CD4-positive, alpha-beta T cell treated with Interleukin-4 for 1 hour (primary cell): ENCODE measurements at places on chromosomes 2 and 18.

DNA sequence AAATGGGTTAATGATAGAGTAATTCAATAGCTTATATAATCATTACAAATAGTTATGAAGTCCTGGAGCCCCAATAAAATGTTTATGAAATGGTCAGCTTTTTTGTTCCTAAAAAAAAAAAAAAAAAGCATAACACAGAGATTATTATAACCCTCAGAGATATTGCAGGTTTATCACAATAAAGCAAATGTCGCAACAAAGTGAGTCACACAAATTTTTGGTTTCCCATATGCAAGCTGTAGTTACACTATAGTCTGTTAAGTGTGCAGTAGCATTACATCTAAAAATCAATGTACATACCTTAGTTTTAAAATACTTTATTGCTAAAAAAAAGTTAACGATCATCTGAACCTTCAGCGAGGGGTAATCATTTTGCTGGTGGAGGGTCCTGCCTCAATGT lies 20.0 kb downstream of the WDFY1 start:
- DNase-seq, result no peak

GRCh38 chr18:11339188-11339775 lies 189.9 kb upstream of the PIEZO2 start:
- no peak for DNase-seq

DNA sequence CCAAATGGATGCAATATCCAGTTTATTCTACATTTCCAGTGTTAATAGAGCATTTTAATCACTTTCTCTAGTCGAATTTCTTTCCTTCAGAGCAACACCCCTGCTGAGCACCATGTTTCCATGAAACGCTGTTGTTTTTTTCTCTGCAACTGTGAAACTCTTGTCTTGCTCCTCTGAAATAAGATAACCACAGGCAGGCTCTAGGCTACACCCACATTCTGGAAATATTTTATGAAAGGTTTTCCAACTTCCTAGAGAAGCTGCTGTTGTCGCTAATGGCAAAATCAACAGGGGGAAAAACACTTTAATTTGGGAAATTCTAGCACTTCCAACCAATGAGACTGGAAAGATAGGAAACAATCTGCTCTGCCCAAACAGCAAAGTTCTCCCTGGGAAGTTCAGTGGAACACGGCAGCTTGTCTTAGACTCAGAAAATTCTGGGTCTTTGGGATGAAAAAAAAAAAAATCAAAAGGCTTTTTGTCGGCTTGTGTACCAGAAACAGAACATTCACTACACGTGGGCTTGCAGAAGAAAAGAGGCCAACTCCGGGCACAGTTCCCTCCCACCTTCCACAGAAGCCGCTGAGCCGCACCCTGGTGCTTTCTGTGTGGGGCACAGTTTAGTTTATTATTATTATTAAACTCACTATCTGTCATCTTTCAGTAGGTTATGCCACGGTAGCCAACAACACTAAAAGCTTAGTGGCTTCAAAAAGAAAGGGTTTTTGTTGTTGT lies 98.7 kb downstream of the MMADHC start:
- no peak for DNase-seq

DNA sequence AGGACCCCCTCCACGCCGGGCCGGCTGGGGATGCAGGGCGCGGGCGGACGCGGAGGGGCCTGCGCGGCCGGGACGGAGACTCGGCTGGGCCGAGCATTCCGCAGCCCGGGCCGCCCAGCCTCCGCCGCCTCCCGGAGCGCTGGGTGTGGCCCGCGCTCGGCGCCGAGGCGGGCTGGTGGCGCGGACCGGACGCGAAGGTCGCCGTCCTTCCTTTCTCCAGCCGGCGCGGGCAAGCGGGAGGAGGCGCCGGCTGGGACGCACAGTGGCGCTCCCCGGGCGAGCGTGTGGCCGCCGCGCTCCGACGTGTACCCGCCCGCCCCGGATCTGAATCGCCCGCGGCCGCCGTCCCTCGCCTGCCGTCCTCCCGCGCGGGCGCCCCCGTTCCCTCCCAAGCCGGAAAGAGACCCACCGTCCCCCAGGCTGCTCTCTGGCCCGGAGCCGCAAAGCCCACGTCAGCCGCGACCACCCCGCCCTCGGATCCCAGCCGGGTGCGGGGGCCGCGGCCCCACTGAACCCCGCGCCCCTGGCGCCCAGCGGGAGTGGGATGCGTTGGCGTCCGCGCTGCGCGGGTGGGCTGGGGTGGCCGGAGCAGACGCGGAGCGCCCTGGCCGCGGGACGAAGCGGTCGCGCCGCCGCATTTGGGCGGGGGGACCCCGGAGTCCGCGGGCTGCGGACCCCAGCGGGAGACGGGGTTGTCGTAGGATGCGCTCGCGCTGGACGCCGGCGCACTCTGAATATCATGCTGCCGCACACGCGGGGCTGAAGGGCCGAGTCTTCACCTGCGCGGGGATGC lies 634 bp downstream of the SPATS2L start:
- no peak for DNase-seq

DNA sequence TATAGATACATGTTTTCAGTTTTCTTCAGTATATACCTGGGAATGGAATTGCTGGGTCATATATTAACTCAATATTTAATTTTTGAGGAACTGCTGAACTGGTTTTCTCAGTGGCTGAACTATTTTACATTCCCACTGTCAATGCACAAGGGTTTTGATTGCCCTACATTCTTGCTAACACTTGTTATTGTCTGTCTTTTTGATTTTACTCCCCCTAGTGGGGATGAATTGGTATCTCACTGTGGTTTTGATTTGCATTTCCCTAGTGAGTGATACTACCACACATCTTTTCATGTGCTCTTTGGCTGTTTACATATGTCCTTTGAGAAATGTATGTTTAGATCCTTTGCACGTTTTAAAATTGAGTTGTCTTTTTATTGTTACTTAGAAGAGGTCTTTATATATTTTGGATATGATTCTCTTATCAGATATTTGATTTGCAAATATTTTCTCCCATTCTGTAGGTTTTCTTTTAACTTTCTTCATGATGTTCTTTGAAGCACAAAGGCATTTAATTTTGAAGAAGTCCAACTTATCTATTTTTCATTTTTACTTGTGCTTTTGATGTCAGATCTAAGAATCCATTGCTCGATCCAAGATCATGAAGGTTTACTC lies 36.2 kb downstream of the ASB1 start:
- DNase-seq, result no peak

GRCh38 chr18:73688161-73688560 lies 459.5 kb downstream of the FBXO15 start:
- no peak for DNase-seq

DNA sequence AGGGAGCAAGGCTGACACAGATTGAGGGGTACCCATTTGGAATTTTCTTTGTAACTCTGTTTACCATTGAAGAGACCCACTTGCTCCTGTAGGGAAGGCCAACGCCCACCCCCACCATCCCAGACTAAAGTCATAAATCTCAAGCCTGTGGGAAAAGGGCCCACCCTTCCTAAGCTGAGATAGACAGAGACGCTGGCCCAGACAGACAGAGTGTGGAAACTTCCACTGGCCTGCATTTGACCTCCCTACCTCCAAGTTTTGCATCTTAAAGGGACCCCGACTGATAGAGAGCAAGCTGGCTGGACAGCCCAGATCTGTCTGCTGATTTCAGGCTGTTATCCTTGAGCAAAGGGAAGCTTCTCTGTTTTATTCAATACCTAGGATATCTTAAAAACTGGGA lies 48.2 kb upstream of the SLC14A2 start:
- no peak for DNase-seq

GRCh38 chr2:124323321-124323720 lies 298.2 kb downstream of the CNTNAP5 start:
- DNase-seq, result no peak

DNA sequence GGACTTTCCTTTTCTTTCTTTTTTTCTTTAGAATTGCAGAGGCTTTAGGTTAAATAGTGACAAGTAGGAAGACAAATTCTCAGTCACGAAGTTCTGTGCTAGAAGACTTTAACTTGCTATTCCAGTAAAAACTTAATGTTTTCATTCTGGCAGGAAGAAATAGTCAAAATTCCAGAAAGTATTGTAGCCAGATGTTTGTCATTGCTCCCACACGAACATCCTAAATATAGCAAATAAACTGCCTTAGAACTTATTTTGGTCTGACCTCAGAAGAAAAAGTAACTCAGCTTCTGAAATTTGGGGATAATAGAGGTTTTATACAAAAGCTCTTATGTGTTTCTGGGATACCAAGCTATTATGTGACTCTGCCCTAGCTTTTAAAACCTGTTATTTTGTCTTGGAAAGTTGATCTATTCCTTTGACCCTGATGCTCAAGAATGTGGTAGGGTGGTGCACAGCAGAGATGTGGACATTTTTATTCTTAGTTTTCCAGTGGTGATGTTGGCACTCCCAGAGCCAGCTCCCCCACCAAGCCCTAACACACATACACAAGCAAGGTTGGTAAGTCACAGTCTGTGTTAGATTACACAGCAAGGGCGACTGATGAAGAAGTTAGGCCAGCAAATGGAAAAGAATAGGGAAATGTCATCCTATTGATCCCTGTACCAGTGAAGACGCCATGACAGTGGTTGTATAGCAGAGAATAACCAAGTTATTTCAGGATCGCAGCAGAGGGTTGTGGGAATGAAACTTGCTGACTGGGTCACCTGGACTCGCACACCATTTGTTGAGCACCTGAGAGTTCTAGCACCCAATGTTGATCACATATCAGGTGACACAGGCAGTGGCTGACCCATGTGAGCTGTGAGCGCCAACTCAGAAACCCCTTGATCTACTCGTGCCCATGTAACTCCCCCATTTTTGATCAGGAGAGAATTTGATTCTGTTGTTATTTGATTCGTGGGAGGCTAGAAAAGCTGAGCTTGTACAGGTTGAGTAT lies 23.7 kb downstream of the FARP2 start:
- no peak for DNase-seq

DNA sequence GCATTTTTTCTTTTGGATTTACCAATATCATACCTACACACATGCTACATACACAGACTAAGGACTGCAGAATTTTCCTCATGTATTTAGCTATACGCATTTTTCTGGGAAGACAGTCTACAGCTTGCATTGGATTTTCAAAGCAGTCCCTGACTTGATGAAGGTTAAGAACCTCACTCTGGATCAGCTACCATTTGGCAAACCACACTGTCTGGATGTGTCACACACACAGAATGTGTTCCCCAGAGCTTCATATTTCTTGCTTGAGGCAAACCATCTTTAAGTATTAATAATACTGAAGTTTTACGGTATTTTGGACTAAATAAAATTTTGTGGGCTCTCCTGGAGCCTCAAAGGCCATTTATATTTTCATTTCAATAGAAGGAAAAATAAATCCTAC lies 102.3 kb downstream of the TCF4 start:
- DNase-seq, result no peak

- DNase-seq, result no peak
Measured at GRCh38 chr18:38025433-38026038, 459.9 kb upstream of the CELF4 start.

- peak; percentile 45 for DNase-seq
Measured at GRCh38 chr2:50492477-50492851, 539.5 kb downstream of the NRXN1 start.

- DNase-seq, result no peak
Measured at GRCh38 chr2:48391616-48392015, 138.3 kb upstream of the STON1 start.

- DNase-seq, result no peak
Measured at GRCh38 chr2:55871637-55872036, 51.9 kb downstream of the EFEMP1 start.

- DNase-seq, result no peak
Measured at GRCh38 chr2:177603768-177604167, 211.2 kb downstream of the AGPS start.

- no peak for DNase-seq
Measured at GRCh38 chr2:64165706-64166105, 21.5 kb upstream of the PELI1 start.

GRCh38 chr2:111133603-111134002 lies 12.9 kb downstream of the BCL2L11 start:
- DNase-seq, result no peak

DNA sequence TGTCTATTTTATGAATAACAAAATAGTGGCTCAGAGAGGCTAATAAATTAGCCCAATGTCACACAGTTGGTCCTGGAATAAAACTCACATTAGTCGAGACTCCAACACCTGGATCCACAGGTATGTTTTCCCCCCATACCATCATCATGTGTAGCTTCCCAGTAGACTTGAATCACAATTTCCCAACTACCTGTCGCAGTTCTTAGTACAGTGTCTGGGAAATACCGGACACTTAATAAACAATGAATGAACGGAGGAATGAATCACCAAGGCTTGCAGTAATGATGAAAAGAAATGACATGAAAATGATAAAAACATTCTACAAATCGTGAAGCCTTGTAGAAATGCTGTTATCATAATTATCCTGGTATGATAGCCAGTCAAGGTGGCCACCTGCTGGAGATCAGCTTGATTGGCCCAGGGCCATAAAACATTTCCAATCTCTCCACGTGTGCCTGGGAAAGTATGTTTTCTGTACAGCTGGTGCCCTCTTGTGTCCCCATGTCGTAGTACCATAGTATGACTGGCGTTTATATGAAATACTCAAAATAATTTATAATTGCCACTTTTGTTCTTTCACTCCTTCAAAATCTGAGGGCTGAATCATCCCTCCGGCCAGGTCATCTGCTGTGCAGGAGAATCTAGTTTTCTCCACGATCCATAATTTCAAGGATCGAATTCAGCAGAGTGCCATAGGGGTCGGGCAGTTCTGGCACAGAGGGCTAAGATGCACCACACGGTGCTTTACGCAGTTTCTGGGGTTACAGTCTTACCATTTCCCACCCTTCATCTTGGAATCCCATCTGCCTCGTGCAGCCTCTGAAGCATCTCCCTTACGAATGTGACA lies 95.4 kb downstream of the LAMA1 start:
- no peak for DNase-seq

- DNase-seq, result no peak
Measured at GRCh38 chr2:233006648-233007047, 6.4 kb downstream of the NGEF start.

GRCh38 chr18:30687501-30687900 lies 355.0 kb downstream of the DSC3 start:
- no peak for DNase-seq

DNA sequence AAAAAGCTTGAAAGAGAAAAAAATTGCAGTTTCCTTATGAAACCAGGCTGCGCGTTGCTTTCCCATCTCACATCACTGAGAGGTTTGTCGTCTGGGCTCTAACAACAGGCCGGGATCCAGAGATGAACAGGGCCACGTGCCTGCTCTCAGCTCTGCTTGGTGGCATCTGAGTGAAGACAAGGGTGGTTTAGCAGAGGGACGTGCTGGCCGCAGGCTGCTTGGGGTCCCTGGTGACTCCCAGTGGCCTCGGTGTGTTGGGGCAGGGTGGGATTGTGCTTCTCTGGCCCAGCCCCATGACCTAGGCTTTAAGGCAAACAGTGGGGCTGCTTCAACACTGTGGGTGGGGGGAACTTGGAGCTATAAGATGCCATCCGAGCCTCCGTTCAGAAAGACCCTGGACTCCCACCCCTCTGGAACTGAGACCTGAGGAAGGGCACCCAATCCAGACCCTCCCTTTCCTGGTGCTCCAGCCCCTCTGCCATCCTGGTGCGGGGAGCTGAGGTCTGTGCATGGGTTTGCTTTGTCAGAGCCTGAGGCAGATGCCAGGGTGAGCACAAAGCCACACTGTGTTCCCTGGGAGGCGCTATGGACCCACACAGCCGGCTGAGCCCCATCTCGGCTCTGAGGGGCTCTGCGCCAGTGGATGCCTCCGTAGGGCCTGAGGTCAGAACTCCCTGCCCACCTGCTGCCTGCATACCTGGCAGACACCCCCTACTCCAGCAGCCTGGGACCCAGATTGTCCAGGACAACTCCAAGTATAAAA lies 18.4 kb upstream of the HPCAL1 start:
- no peak for DNase-seq

- no peak for DNase-seq
Measured at GRCh38 chr18:44677933-44678332, 2.8 kb upstream of the SETBP1 start.

GRCh38 chr18:35469725-35470124 lies 28.0 kb downstream of the INO80C start:
- DNase-seq, result no peak

GRCh38 chr2:228023619-228024018 lies 152.2 kb downstream of the DAW1 start:
- no peak for DNase-seq
